ENCODE measurements at places on chromosomes 6 and 20. TPM values are rescaled to one million over a fixed set of nuclear protein-coding genes. Genes with fewer than 3 reads are reported as not detected.

DNA sequence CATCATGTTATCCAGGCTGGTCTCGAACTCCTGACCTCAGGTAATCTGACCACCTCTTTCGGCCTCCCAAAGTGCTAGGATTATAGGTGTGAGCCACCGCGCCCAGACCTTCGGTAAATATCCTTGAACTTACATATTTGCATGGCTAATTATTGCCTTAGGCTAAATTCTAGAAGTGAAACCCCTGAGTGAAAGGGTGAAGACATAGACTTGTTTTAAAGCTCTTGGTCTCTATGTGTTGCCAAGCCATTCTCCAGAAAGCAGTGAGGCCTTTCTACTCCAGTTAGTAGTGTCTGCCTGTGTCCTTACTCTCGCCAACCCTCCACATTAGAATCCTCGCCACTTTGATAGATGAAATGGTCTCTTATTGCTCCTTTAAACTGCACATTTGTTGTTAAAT lies 2.6 kb upstream of the NOTCH4 start:
- no peak for DNase-seq

GRCh38 chr6:115717472-115717871 lies 343.2 kb downstream of the FRK start:
- no peak for DNase-seq

DNA sequence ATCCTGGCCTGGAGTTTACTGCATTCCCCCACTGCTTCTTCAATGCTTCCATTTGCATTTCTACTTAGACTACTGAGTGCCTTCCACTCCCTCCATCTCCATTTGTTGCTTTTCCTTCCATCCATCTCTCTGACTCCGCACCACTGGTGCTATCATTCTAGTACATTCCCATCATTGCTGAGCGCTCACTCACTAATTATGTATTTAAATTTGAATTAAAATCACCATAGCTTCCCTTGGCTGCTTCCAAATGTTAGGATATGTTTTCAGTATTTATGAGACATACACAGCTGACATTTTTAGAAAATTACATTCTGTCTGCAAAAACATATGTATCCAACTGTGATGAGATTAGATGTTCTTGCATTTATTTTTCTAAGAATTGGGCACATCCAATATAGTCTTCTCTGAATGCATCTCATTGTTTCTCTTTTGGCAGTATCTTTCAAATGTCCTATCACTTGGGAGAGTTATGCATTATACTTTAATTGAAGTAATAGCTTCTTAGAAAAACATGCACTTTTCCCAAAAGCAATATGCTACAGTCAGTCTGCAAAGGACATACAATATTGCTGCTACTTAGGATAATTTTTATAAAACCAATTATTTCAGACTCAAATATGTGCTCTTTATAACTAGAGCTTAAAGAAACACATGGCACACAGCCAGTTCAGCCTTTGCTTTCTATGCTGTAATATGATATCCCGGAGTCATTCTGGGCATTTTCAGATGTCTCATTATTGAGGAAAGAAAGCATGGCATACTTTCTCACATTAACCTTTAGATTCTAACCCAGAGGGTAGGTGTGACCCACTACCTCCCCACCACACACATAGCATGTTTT lies 12.1 kb upstream of the COL21A1 start:
- peak; percentile 54 for DNase-seq

DNA sequence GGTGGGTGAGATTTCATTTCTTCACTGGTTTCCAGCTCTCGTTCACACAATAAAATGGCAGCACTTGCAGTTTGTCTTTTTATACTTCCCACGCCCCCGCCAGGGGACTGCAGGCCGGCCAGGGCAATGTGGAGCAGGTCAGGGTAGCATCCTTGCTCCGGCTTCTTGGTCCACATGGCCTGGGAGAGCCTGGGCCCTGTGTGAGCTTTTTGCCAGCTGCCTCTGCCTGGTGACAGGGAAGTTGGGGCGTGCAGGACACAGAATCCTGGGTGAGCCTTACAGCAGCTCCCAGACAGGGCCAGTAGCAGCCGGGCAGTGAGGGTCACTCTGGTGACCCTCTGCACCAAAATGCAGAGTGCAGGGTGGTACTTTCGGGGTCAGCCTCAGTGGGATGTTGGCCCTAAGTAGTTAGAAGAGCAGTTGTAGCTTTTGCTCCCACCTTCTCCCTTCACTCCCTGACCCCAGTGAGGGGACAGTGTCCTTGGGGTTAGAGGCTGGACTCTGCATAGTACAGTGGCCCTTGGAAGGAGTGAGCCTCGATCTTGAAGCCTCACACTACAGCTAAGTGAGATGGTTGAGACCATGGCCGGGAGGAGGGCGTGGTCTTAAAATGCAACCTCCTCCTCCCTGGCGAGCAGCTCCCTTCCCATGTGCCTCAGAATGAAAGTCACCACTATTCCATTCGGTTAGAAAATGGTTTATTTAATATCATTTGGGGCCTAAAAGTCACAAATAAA lies 23.8 kb downstream of the PYGB start:
- no peak for DNase-seq

- no peak for DNase-seq
Measured at GRCh38 chr6:346386-347030, 45.0 kb upstream of the IRF4 start.

GRCh38 chr6:142683714-142684141 lies 261.2 kb downstream of the HIVEP2 start:
- DNase-seq, result no peak

- DNase-seq, result no peak
Measured at GRCh38 chr20:33836277-33836676, 25.1 kb downstream of the CHMP4B start.

GRCh38 chr20:35954907-35955251 lies 577 bp upstream of the SCAND1 start:
- DNase-seq, result no peak

- DNase-seq, result peak; percentile 41
Measured at GRCh38 chr20:37294262-37294981, 5.0 kb downstream of the MANBAL start.

Gene MCCD1
- not detected for polyA plus RNA-seq

Gene CLPSL2
- not detected for polyA plus RNA-seq

- peak; percentile 10 for DNase-seq
Measured at GRCh38 chr6:88785478-88785877, 177.9 kb downstream of the RNGTT start.
